ENCODE measurements at places on chromosomes 5 and 9. TPM values are rescaled to one million over a fixed set of nuclear protein-coding genes. Genes with fewer than 3 reads are reported as not detected.

DNA sequence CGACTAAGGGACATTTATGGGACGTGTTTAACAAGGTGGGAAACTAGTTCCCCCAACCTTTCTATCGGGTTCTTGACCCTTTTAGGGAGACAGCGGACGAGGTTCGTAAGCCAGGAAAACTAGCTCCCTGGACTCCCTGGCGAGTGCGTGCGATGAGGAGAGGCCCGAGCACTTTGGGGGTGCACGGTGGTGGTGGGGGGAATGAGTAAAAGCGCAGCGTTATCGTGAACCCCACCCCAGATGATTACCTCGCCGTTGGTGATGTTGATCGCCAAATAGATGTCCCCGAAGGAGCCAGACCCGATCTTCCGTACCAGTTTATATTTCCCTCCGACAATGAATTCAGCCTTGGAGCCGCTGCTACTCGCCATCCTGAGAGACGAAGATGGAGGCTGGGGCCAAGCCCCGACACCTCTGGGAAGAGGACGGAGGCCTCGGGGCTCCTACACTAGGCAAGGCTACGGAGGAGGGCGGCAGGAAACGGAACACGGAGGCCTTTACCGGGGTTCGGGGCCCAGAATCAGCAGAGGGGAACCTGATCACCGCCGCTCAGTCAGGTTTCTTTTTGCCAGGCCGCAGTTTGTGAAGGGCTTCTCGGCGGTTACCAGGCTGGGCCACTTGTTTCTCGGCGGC, 529 bp downstream of the CSNK1A1 start:
- no peak for DNase-seq

DNA sequence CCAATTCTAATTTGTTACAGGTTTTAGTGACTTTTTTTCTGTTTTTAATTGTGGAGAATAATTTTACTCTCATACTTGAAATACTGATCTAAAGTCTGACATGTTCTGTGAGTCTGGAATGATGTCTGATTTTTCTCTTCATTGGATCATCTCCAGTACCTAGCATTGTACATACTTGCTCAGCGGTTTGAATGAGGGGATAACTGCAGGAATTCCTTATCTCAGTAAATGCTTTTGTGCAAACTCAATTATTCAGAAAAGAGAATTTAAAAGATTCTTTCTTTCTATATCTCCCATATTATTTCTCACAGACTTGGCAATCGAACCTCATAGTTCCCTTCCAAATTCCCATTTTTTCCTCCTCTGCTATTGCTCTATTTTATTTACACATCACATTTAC, 397.9 kb upstream of the SGCD start:
- no peak for DNase-seq

DNA sequence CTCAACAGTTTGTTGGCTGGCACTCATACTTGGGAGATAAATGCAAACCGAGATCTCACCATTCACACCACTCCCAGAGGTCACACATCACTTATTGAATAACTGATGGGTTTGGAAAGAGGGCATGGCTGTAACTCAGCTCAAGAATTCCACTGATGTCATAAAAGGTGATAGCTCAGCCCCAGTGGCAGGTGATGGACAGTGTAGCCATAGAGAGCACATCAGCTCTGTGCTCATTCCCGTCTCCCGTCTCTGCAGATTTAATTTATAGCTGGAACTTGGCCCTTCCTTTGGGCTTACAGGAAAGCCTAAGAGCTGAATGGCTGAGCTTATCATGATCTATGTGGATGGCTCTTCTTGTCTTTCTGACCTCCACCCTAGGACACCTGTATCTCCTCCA, 59.8 kb downstream of the INSYN2B start:
- DNase-seq, result no peak

- no peak for DNase-seq
These were observed 22.1 kb upstream of the PTGES start for GRCh38 chr9:129774791-129775447.

DNA sequence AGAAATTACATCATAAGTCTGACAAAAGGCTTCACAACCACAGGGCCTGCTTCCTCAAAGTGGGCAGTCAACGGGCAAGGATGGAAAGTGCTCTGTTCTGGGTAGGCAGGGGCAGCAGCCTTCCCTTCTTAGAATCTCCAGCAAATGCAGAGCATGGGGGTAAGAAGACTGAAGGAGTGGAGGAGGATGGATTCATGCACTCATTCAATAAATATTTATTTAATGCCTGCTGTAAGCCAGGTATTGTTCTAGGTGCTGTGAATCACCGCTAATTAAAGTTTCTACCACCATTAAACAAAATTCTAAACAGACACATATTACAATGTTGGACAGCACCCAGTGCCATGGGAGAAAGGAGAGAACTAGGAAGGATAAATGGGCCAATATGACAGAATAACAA, 195.6 kb downstream of the ELAVL2 start:
- DNase-seq, result no peak

GRCh38 chr5:76601470-76601869, 21.7 kb downstream of the F2RL2 start:
- DNase-seq, result peak; percentile 18

DNA sequence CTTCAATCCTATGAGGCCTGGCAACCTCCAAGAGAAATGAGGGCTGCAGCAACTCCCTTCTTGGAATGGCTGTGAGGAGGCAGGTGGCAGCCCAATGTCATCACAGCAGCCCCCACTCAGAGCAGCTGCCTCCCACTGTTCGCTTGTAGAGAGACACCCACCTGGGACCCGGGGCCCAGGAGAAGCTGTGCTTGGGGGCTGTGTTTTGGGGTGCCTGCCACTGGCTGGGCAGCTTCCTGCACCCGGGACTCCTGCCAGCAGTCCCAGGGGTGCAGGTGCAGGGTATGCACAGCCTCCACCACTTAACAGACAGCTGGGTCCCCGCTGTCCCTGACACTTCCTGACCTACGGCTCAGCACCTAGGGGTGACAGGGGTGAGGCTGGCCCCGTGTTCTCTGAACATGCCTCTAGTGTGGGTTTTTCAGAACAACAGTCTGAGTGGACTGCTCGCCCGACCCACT, 26.2 kb downstream of the NIPAL4 start:
- no peak for DNase-seq

DNA sequence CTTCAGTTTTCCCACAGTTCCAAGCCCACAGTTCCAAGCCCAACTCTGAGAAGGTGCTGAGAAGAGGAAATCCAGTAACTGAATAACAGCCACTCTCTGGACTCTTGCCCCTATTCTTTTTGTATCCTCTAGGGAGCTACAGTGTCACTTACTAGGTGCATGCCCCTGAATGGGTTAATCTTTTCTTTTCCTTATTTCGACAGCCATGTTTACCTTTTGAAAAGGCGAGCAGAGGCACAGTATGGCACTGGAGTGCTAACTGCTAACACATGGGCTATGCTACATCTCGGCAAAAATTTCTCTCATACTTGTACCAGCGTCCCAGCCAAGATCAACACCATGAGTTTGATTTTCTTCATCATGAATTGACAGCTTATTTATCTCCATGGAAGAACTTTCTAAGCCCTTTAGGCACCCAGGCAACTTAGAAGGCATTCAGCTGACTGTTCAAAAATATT, 222.6 kb downstream of the EBF1 start:
- DNase-seq, result no peak

DNA sequence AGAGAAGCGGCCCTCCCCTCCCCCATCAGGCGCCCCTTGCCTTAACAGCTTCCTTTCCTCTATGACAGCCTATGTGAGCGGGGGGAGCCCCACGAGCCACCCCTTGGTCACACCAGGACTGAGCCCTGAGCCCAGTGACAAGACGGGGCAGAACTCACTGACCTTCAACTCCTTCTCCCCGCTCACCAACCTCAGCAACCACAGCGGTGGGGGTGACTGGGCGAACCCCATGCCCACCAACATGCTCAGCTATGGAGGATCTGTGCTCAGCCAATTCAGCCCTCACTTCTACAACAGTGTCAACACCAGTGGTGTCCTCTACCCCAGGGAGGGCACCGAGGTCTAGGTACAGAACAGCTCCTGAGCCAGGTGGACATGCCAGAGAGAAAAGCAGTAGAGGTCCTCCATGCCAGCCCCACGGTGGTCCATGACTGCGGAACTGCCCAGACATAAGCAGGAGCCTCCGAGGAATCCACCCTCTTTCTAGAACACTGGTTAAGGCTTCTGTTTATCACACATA, 2.6 kb downstream of the FOXI1 start:
- DNase-seq, result no peak

DNA sequence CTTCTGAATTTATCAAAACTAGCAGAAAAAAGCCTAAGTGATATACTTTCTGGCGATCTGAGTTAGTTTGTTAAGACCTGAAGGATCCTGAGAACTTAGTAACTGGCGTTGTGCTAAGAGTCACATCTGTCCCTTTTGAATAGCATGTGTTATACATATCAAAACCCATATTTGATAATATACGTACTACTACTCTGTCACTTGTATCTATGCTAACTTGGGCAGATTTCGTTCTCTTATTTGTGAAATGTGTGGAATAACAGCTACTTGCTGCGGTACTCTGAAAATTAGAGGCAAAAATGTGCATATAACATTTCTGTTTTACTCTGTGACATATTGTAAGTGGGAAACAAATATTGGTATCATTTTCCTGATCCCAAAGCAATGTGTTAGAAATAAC, 126.4 kb downstream of the PARP8 start:
- DNase-seq, result no peak

The RUSC2 gene
- total RNA-seq, result 5.7 TPM

The FBXL17 gene
- total RNA-seq, result 3.1 TPM

The ADGRV1 gene
- 0.12 TPM for total RNA-seq

The PRLR gene
- not detected for total RNA-seq

The NOXA1 gene
- 0.97 TPM for total RNA-seq

The C5orf52 gene
- not detected for total RNA-seq

The IL4 gene
- total RNA-seq, result 0.32 TPM
